Mucosa of gallbladder (tissue), 1 donor: ENCODE measurements at places on chromosomes 11 and 22. TPM values are rescaled to one million over a fixed set of nuclear protein-coding genes. Genes with fewer than 3 reads are reported as not detected.

Gene OSBPL5
- total RNA-seq: 45.2 TPM

Gene CHRM1
- 0.09 TPM for total RNA-seq

Gene OR52J3
- total RNA-seq: not detected

GRCh38 chr11:102427068-102427467 is 25.5 kb downstream of the TMEM123 start:
- no peak for DNase-seq

Gene ME3
- 37.6 TPM for total RNA-seq

Gene PATE2
- not detected for total RNA-seq

DNA sequence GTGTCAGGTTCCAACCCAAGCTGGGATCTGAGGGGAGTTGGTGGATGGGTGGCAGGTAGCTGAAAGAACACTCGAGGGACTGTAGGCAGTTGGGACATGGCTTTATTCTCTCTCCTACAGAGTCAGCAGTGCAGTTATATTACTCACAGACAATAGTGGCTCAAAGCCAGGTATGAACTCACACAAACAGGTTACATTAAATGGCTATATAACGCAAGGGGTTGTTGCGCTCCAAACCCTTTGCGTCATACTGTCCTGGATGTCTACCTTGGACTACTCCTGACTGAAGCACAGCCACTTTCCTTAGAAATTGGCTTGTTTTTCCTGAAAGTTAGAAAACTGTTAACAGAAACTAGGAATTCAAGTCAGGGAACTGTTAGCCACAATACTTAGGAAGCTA is 66.4 kb upstream of the OR4B1 start:
- DNase-seq: no peak

- DNase-seq: no peak
Measured at GRCh38 chr11:65524014-65524740, 706 bp upstream of the SCYL1 start.

DNA sequence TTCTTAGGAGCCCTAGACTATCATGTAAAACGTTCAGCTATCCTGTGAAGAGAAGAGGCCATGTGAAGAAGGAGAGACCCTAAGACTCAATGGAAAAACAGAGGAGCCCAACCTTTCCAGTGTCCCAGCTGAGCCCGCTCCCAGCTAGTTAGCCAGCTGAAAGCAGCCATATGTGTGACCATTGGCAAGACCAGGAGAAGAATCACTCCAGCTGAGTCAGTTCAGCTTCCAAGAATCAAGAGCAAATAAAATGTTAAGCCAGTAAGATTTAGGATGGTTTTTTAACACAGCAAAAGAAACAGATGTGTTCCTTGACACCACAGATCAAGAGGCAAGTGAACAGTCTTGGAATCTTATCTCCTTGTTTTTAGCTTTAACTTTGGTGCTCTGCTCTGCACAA is 108.0 kb downstream of the CCDC81 start:
- no peak for DNase-seq

GRCh38 chr11:48129697-48130395 is 86.8 kb upstream of the OR4B1 start:
- DNase-seq: no peak

GRCh38 chr22:36431977-36432376 is 44.2 kb upstream of the MYH9 start:
- DNase-seq: no peak

- no peak for DNase-seq
Measured at GRCh38 chr11:132971351-132971750, 561.0 kb downstream of the OPCML start.

- no peak for DNase-seq
Measured at GRCh38 chr11:62667460-62667859, 2.3 kb downstream of the CSKMT start.

- DNase-seq: peak; percentile 61
Measured at GRCh38 chr11:35009191-35009943, 92.9 kb downstream of the PDHX start.

Gene TRIM5
- 39.8 TPM for total RNA-seq

DNA sequence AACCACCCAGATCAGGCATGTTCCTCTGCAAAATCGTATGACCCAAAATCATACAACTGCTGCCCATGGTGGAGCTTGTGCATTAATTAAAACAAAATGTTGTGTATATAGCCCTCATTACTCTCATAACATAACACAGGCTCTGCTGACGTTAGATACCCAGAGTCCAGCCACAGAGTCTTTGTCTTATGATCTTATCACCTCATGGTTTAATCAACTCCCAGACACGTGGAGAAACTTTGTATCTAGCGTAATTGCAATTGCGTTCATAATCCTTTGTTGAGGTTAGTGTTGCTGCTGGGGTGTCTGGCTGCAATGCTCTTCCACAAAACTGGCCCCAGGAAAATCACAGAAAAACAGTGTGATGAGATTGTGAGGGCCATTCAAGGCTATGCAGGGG is 5.0 kb upstream of the APOL1 start:
- DNase-seq: no peak

- DNase-seq: no peak
Measured at GRCh38 chr11:28835790-28836189, 727.6 kb downstream of the METTL15 start.

GRCh38 chr22:46331496-46331895 is 4.0 kb upstream of the TRMU start:
- no peak for DNase-seq

- peak; percentile 64 for DNase-seq
Measured at GRCh38 chr22:24994070-24994763, 41.7 kb downstream of the KIAA1671 start.

Gene BTBD18
- total RNA-seq: not detected

GRCh38 chr22:36544107-36544620 is 15.2 kb upstream of the EIF3D start:
- DNase-seq: no peak

Gene MMP8
- not detected for total RNA-seq

Gene PKDREJ
- 0.32 TPM for total RNA-seq

DNA sequence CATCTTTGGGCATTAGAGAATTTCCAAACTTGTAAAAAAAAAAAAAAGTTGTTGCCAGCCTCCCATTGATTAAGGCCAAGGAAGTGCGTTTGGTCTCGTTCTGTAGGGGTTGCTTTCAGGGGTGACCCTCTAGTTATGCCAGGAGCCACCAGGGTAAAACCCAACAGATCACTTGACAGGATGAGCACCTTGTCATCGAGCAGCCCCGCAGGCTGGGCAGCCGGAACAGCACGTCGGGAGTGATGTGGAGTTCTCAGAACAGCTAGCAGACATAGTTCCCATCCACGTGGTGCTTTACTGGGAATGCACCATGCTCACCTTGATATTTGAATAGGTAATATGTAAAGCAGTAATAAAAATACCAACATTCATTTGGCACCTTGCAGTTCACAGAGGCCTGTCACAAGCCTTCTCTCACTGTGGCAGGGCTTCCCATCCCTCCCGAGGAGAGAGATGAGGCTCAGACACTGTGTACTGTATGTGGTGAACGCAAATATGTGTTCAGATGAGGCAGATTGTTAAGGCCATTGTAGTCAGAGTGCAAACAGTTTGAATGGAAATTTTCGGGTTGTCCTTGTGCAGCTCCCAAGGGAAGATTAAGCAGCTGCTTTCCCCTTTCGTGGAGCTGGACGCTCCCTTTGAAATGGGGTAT is 70.9 kb upstream of the SORL1-AS1 start:
- no peak for DNase-seq
